Neural progenitor cell (in vitro differentiated cells): ENCODE measurements at places on chromosomes 4 and X. TPM values are rescaled to one million over a fixed set of nuclear protein-coding genes. Genes with fewer than 3 reads are reported as not detected.

- no peaks in the 10 kb centered on the region for H3K4me1 ChIP-seq
- H3K27ac ChIP-seq = no peak overlapping the region
- no peaks in the 10 kb centered on the region for H3K27me3 ChIP-seq
- H3K4me3 ChIP-seq = no peak overlapping the region
- DNase-seq = no peak
- no peaks in the 10 kb centered on the region for H3K36me3 ChIP-seq
Measured at GRCh38 chr4:68466185-68466584, 18.9 kb downstream of the TMPRSS11E start.

The P2RY10 gene
- total RNA-seq = not detected in 2 replicates

The CYBB gene
- total RNA-seq = 0.28 TPM in 1 of 2 replicates, not detected in the other

- H3K4me1 ChIP-seq = no peaks in the 10 kb centered on the region
- no peak overlapping the region for H3K4me3 ChIP-seq
- no peaks in the 10 kb centered on the region for H3K27me3 ChIP-seq
- H3K36me3 ChIP-seq = no peaks in the 10 kb centered on the region
Measured at GRCh38 chr4:184870718-184871117, 45.0 kb upstream of the ACSL1 start.

DNA sequence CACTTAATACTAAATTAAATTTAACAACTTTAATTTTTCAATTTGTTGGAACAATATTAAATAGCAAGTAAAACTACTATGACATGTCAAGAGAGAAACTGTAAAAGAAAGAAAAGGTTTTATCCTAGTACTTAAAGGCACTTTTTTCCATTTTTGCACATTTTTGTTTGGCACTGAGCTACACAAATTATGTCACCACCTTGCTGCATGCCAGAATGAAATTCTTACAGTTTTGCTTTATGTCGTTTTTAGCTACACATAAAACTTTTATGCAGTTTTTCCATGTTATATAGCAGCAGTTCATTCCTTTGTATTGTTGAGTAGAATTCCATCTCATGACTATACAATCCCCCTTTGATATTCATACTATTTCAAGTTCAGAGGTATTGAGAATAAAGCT is 99.1 kb upstream of the RXFP1 start:
- H3K27me3 ChIP-seq = no peaks in the 10 kb centered on the region
- no peak overlapping the region for H3K27ac ChIP-seq
- no peaks in the 10 kb centered on the region for H3K36me3 ChIP-seq
- no peak for DNase-seq
- no peak overlapping the region for H3K4me3 ChIP-seq

DNA sequence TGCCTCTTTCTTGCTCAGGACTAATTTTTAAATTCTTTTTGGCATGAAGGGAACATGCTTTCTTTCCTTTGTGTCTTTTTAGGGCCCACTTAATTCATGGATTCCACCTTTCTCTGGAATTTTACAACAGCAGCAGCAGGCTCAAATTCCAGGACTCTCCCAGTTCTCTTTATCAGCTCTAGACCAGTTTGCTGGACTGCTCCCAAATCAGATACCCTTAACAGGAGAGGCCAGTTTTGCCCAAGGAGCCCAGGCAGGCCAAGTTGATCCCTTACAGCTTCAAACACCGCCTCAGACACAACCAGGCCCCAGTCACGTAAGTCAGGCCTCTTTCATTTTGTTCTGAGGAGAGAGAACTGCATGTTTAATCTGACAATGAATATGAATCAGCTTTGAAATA is 2.3 kb downstream of the ODAM start:
- H3K4me1 ChIP-seq = no peaks in the 10 kb centered on the region
- DNase-seq = peak; percentile 30
- H3K4me3 ChIP-seq = no peak overlapping the region
- H3K27ac ChIP-seq = no peak overlapping the region
- H3K27me3 ChIP-seq = no peaks in the 10 kb centered on the region

The GC gene
- not detected in 2 replicates for total RNA-seq

The PFKFB1 gene
- 0.17 and 0.74 TPM in 2 replicates for total RNA-seq

DNA sequence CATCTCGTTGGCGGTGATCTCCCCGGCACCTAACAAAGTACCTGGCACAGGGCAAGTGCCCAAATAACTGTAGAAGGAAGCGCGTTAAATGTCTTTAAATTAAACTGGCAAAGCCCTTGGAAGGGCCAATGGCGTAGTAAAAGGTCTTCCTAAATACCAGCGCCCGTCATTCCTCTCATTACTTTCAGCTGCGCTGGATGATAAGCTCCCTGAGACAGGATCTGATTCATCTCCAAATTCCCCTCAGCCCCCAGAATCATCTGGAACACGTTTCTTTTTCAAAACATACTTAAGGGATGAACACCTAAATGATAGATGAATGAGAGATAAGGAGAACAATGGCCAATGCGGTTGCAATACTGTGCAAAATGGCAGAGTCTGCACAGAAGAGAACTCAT is 95.1 kb downstream of the AFAP1 start:
- no peak overlapping the region for H3K27ac ChIP-seq
- no peaks in the 10 kb centered on the region for H3K27me3 ChIP-seq
- peaks cover 13% of the 10 kb centered on the region for H3K4me1 ChIP-seq
- H3K4me3 ChIP-seq = no peak overlapping the region
- DNase-seq = no peak

DNA sequence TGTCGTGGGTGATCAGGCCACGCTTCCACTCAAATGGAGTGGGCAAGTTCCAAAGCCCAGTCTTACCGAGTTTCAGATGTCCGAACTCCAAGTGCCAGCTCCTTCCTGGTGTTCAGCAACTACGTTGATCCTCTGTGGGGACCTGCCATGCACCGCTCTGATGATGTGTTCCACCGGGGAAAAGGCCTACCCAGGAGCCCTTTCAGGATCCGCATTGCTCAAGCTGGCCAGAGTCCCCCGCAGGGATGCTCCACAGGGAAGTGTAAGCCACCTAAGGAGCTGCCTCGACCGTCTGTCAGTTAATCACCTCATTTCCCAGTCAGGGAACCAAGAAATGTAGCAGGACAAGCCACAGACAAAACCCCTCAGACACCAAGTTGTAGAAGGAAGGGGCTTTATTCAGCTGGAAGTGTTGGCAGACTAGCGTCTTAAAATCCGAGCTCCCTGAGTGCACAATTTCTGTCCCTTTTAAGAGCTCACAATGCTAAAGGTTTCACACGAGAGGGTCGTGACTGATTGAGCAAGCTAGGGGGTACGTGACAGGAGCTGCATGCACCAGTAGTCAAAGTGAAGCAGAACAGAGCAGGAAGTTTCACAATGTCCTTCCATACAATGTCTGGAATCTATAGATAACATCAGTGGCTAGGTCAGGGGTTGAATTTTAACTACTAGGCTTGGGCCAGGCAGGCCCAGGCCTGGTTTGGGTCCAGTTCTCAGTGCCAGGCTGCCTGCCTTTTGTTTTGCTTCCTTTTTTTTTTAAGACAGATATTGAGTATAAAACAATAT is 126.2 kb upstream of the ZDHHC15 start:
- no peak overlapping the region for H3K4me3 ChIP-seq
- H3K27me3 ChIP-seq = no peaks in the 10 kb centered on the region
- no peak for DNase-seq
- H3K4me1 ChIP-seq = no peaks in the 10 kb centered on the region

The SLC49A3 gene
- total RNA-seq = 1.9 and 3.4 TPM in 2 replicates

The SMR3B gene
- total RNA-seq = not detected in 2 replicates

DNA sequence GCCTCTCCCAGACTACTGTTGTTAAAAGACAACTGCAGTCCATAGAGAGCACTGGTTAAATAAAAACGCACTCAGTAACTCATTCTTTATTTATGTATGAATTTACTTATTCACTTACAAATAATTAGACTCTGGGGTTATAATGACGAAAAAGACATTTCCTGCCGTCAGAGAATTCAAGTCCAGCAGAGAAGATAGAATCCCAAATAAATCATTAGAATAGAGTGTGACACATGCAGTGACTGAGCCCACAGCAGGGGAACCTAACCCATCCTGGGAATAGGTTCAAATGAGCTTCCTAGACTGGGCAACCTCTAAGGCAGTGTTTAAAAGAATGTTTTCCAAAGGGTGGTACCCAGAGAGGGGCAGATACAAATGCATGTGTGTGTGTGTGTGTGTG is 53.9 kb downstream of the FGFBP1 start:
- H3K27me3 ChIP-seq = no peaks in the 10 kb centered on the region
- H3K4me3 ChIP-seq = no peak overlapping the region
- no peak for DNase-seq
- H3K36me3 ChIP-seq = no peaks in the 10 kb centered on the region
- no peak overlapping the region for H3K27ac ChIP-seq

The SERPINA7 gene
- total RNA-seq = not detected in 2 replicates

GRCh38 chr4:76300012-76300411 is 6.5 kb upstream of the STBD1 start:
- no peaks in the 10 kb centered on the region for H3K4me1 ChIP-seq
- no peak overlapping the region for H3K4me3 ChIP-seq
- no peak for DNase-seq
- H3K27ac ChIP-seq = no peak overlapping the region
- H3K27me3 ChIP-seq = peaks cover 7% of the 10 kb centered on the region

The LDB2 gene
- 13.2 and 24.3 TPM in 2 replicates for total RNA-seq

The PAGE4 gene
- total RNA-seq = not detected in 2 replicates

The PAK3 gene
- 8.3 and 12.5 TPM in 2 replicates for total RNA-seq

DNA sequence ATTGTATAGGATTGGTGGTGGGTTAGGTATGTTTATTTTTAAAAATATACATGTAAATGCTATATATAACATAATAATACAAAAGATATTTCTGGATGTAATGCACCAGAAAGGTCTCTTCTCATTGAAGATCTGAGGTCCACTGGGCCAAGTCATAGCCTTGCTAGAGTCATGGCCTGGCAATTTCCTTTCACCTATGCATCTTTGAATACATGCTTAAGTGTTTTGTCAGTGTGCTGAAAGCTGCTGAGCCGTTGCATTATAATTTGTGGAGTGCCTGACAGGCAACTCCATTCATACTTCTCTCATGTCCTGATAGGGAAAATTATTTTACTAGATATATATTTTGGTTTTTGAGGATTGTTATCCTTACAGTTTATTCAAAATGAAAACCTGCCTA is 410.2 kb upstream of the CT83 start:
- H3K27me3 ChIP-seq = no peaks in the 10 kb centered on the region
- no peaks in the 10 kb centered on the region for H3K36me3 ChIP-seq
- no peaks in the 10 kb centered on the region for H3K4me1 ChIP-seq

The SATL1 gene
- total RNA-seq = 0.09 TPM in 1 of 2 replicates, not detected in the other

The SH3RF1 gene
- total RNA-seq = 14.1 and 17.1 TPM in 2 replicates

DNA sequence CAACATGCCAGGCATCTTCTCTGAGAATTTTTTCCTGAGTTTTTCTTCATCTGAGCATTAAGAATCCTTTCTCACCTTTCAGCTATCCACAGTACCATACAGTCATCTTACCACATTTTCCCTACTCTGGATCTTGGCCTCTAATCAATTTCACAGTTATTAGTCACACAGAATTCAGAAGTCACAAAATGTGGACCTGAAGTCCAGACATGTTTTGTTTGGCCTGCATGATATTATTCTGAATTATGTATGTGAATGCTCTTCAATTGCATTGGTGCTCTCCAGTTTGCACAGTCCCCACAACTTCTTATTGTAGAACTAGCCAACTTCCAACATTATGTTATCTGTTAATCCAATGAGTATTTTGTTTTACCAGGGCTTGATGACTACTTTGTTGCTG is 102.3 kb upstream of the GRIA3 start:
- H3K4me1 ChIP-seq = no peaks in the 10 kb centered on the region
- no peaks in the 10 kb centered on the region for H3K36me3 ChIP-seq
- H3K27ac ChIP-seq = no peak overlapping the region
- no peaks in the 10 kb centered on the region for H3K27me3 ChIP-seq
- H3K4me3 ChIP-seq = no peak overlapping the region
- DNase-seq = no peak

GRCh38 chr4:48727666-48728459 is 52.2 kb downstream of the FRYL start:
- no peak for DNase-seq
- peaks cover 8% of the 10 kb centered on the region for H3K4me1 ChIP-seq
- no peak overlapping the region for H3K4me3 ChIP-seq
- no peaks in the 10 kb centered on the region for H3K36me3 ChIP-seq

DNA sequence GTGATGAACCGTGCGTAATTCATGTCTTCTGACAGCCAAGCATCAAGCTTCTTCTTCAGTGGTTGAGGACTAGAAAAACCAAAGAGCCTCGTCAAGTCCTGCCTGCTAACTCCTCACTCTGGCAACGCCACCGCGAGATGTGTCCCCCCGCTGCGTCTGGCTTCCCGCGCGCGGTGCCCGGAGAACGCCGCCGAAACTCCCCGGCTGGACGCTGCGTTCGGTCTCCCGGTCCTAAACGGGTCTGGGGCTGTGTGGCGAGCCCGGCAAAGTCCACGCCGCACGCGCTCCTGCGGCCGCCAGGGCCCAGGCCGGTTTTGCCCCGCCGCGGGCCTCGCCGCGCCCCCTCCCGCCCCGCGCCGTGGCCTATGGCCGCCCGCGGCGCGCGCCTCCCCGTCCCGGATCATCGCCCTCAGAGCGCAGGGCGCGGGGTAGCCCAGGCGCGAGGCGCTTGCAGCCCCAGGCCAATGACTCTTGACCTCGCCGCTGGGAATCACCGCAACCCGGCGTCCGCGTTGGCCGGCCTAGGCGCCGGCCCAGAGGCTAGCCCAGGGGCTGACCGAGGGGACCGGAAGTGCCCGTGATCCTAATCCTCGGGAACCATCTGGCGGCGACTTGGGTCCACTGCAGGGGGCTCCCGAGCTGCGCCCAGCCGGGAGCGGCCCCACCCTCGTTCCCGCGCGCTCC is at the start of gene AADAT:
TSS of gene AADAT (minus strand) at position 289 of the 684 bp plus-strand sequence. CDS start at position 23, 266 bp downstream.
- peaks cover 16% of the 10 kb centered on the region for H3K27me3 ChIP-seq
- H3K4me1 ChIP-seq = peaks cover 7% of the 10 kb centered on the region
- peak; percentile 94 for DNase-seq

- no peaks in the 10 kb centered on the region for H3K27me3 ChIP-seq
- no peak overlapping the region for H3K4me3 ChIP-seq
- no peak for DNase-seq
- no peak overlapping the region for H3K27ac ChIP-seq
- peaks cover 6% of the 10 kb centered on the region for H3K4me1 ChIP-seq
Measured at GRCh38 chrX:110120025-110120424, 117.1 kb downstream of the TMEM164 start.

DNA sequence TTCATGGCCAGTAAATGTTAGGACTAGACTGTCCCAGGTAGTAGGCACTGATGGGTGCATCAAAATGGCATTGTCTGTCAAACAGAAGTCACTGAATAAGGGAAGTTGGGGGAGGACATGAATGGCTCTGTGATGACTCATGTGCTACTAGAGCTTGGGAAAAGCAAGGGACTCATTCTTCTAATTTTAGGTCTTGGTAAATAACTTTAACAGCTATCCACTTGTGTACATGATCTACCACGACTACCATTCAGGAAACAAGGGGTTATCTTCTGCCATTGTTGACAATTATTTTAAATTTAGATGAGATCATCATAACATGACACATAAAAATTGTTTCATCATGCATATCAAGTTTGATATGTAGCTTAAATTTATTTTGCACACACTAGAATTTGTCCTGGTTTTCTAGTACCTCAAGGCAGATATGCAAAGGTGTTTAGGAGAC is 6.3 kb downstream of the AREG start:
- H3K36me3 ChIP-seq = no peaks in the 10 kb centered on the region
- H3K27ac ChIP-seq = no peak overlapping the region
- no peak overlapping the region for H3K4me3 ChIP-seq

- no peaks in the 10 kb centered on the region for H3K27me3 ChIP-seq
- no peaks in the 10 kb centered on the region for H3K36me3 ChIP-seq
- no peak for DNase-seq
- no peak overlapping the region for H3K27ac ChIP-seq
- no peak overlapping the region for H3K4me3 ChIP-seq
- no peaks in the 10 kb centered on the region for H3K4me1 ChIP-seq
Measured at GRCh38 chr4:122119739-122120138, 32.4 kb upstream of the BLTP1 start.
